ENCODE measurements at places on chromosomes 16 and 17.

DNA sequence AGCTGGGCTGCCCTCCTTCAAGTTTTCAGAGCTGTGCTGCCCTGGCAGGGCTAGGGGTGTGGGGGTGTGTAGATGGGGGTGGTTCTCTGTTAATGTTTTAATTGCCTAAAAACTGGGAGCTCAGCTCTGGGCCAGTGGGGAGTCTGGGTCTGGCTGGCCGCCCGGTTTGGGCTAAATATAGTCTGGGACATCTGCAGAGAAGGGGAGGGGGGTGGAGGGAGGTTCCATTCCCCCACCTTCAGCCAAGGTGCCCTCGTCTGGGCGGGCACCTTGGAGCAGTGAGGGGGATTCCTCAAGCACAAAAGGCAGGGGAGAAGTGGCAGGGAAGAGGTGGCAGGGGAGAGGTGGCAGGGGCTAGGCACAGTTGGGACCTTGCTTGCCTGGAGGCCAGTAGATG, 13.0 kb downstream of the RARA start:
- DNase-seq = no peak

- DNase-seq = no peak
Measured at GRCh38 chr17:35795007-35795870, at the start of gene MMP28. Gene MMP28, minus strand, starts transcription at chr17:35795641. Its CDS starts 264 bp downstream, at chr17:35795377.

- DNase-seq = no peak
Measured at GRCh38 chr17:80236911-80237310, 16.7 kb downstream of the SLC26A11 start.

GRCh38 chr16:69399361-69399760, 13.6 kb upstream of the TERF2 start:
- no peak for DNase-seq

DNA sequence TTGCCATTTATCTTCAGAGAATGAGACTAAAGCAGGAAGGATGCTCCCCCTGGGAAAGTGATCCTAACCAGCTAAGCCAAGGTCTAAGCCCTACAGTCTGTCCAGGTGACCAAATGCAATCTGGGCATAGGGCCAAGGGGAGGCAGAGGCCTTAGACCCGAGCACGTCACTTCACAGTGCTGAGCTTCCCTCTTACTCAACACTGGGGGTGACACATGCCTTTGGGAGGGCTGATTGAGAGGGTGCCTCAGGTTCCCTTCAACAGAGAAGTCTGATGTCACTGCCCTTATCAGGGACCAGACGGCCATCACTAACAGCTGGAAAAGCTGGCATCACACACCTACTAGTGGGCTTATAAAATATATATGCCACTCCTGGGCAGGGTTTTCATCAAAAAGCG, 4.0 kb downstream of the CIAO2B start:
- DNase-seq = no peak

DNA sequence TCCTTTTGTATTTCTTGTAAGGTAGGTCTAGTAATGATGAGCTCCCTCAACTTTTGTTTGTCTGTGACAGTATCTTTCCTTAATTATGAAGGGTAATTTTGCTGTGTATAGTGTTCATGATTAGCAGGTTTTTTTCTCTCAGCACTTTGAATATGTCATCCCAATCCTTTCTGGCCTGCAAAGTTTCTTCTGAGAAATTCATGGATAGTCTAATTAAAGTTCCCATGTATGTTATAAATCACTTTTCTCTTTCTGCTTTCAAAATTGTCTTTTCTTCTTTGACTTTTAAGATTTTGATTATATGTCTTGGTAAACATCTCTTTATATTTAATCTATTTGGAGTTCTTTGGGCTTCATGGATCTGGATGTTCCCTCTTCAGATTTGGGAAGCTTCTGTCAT, 54.3 kb upstream of the ZKSCAN2 start:
- DNase-seq = no peak

DNA sequence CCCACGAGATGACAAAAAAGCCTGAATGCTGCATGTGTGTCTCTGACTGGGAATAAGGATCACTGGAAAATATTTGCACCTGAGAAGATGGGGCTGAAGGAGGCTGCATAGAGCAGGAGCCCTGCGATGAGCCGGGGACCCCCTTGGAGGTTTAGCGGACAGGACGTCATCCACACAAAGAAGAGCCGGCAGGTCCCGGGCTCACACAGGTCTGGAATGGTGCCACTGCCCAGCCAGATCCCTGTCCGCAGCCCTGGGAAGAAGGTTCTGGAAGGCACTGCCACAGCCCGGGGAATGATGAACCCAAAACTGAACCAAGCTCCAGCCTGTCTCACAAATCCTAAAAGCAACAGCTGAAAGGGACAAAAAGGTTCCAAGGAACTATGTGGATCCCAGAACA, 101.8 kb downstream of the ANKRD11 start:
- DNase-seq = no peak

- peak; percentile 27 for DNase-seq
Measured at GRCh38 chr17:8126491-8127066, 2.7 kb upstream of the HES7 start.

DNA sequence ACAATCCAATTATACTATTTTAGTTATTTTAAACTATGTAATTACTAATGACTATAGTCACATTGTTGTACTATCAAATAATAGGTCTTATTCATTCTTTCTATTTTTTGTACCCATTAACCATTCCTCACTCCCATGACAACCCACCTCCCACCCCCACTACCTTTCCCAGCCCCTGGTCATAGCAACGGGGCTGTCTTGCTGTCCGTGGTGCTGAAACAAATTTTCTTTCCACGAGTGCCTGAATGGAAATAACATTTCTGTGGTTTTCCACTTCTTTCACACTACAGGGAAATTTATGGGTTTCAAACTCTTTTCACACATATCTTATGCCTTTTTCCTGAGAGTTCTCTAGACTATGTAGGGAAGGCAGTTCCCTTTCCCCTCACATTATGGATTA, 326.6 kb downstream of the PHKB start:
- DNase-seq = no peak

DNA sequence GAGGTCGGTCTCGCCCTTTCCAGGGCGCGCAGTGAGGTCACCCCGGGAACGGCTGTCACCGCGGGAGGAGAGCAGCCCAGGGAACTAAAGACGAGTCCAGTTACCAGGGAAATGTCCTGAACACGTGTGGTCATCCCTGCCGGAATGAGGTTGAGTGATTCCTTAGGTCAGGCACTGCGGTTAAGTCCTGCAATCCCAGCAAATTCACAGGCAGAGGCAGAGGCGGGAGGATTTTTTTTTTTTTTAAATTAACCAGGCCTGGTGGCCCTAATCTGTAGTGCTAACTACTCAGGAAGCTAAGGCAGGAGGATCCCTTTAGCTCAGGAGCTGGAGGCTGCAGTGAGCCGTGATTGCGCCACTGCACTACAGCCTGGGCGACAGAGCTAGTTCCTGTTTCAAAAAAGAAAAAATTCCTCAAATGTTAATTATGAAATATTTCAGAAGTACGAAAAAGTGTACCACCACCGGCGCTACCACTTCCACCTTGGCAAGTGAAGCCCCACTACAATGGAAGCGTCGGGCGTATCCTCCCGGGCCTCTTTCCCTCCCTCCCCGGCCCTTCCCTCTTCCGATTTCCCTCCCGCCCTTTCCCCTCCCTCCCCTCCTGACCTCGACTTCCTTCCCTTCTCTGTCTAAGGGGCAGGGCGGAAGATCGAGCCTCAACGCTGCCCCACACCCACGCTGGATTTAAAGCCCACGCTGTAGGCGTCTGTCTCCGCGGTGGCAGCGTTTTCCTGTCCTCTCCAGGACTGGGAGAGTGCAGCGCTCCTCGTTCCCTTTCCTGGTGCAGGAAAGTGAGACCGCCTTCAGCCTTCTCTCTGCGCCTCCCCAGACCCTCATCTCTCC, 27.3 kb downstream of the SLFN11 start:
- DNase-seq = no peak

DNA sequence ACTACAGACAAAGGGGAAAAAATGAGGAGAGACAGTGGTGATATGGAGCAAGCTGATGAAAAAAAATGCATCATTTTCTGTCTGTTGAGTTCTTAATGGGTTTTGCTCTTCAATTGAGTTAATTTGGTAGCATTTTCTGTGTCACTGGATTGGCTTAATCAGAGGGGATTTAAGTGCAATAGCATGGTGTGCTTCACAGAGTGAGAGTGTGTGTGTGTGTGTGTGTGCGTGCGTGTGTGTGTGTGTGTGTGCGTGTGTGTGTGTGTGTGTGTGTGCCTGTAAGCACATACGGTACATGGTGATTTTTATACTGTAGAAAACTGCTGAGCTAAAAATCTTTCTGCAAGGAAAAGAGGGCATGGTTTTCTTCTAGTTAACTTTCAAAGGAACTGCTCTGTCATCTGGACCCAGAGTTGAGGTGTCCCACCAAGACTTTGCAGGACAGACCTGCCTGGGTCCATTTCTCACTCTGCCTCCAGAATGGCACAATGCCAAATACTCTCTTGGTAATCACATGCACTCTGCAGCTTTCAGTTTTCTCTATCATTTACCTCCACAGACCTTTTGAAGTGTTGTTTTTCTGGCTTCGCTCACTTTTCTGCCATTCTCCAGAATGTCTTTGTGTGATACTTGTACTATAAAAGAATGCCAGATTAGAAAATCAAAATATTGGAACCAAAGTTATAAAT, 952.6 kb upstream of the SOX9 start:
- peak; percentile 68 for DNase-seq

- no peak for DNase-seq
Measured at GRCh38 chr17:21345236-21345635, 30.9 kb upstream of the KCNJ12 start.

GRCh38 chr17:62807812-62808575, at the start of gene MARCHF10:
Gene MARCHF10, minus strand, starts transcription at chr17:62808314. Its CDS starts 6,579 bp downstream, at chr17:62801735.
- peak; percentile 70 for DNase-seq

GRCh38 chr17:16987830-16988601, 16.1 kb upstream of the TNFRSF13B start:
- DNase-seq = no peak

DNA sequence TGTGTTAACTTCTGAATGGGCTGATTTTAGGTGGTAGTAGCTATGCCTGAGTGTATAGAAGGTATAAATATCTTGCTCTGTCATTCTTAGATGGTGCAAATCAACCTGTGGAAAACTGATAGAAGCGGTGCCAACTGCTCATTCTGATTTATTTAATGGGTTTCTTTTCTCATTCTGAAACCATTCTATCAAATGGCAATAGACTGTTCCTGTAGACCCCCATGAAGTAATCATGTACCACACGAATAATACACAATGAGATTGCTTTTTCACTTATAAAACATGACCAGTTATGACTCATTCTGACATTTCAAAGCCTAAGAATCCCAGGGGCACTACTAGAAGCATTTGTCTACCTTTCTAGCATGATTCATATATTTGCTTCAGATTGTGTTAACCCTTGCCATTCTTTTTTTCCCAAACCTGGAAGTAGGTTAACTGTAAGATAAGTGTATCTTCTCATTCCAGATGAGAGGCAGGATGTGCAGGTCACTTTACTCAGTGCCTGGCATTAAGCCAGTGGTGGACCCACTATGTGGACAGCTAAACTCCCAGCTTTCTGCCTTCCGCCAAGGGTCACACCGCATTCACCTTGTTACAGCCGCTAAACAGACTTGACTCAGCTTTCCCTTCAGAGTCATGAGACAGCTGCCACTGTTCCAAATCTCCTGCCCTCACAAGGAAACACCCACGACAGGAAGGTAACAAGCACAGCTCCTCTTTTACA, 16.4 kb upstream of the SLC16A11 start:
- DNase-seq = no peak

DNA sequence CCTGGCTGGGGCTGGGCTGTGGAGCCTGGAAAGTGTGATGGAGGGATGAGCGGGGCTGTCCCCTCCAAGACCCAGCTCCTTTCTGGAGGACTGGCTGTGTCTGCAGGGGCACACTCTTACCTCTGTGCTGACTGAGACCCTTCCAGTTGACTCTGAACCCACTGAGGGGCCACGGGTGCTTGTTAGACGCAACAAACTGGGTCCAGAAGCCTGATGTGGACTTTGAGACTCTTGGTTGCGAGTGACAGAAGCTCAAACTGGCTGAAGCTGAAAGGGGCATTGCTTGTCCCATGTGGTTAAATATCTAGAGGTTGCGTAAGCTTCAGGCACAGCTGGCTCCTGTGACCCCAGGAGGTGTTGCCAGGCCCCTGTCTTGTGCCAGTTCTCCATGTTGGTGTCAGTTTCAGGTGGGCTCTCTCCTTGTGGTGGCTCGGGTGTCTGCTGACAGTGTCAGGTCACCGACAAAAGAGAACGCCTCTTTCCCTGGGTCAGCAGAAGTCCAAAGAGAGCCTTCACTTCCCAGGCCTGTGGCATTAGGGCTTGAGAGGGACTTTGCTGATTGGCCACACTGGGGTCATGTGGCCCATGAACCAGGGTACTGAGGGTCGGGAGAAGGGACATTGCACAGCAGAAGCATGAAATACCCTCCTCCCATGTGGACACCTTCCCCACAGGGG, 16.7 kb downstream of the ADCY7 start:
- no peak for DNase-seq

GRCh38 chr16:85279825-85280545, 167.7 kb upstream of the CIBAR2 start:
- peak; percentile 6 for DNase-seq

Data from NCI-H2227 treated with DMSO at 0.1 percent for 48 hours (cell line).